T-helper 17 cell (primary cell): ENCODE measurements at places on chromosomes 2 and 18.

- no peak for DNase-seq
These were observed 224.4 kb upstream of the HS6ST1 start for GRCh38 chr2:128543036-128543435.

DNA sequence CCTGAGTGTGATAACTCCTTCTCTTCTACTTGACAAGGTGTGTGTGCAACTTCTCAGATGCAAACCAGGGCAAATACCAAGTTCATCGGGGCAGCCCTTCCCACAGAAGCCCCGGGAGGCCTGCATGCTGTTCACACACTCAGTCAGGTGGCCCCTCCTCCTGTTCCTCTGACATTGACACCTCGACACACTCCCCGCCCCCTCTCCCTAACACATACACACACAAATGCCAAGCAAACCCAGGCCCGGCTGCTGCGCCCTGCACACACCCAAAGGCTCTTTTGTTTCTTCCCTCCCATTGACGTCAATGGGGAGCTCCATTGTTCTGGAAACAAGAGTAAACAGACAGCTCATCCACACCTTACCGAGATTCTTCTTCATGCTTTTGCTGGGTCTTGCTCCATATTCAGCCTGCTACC, 1.7 kb upstream of the PER2 start:
- no peak for DNase-seq

DNA sequence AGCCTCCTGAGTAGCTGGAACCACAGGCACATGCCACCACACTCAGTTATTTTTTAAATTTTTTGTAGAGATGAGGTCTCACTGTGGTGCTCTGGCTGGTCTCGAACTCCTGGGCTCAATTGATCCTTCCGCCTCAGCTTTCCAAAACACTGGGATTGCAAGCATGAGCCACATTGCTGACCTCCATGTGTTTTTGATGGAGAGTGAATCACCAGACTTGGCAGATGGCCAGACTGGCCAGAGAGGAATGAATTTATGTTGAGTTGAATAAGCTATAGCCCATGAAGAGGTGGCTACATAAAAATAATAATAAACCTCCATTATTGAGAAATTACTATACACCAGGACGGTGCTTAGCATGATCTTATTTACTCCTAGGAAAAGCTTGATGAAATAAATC, 91.5 kb downstream of the MREG start:
- DNase-seq, result no peak

DNA sequence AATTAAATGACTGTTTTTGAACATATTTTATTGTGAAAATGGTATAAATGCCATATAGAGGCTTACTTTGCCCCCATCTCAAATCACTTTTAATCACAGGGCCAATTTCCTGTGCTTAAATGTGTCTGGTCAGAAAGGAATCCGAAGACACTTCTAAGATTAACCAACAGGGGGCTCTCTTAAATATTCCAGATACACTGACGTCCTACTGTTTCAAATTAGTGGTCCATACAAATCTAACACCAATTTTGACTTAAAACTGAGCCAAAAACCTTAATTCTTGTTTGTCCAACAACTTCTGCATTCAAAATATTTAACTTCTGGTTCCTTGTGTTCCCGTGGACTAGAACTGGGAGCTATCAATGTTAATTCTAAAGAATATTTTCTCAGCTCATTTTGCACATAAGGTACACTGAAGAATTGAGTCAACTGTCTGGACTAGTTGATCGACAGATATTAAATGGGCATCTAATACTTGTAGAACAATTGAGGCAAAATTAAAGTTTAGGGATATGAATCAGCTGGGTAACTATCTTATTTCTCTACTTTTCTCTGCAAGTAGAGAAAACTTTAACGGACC, 557.5 kb downstream of the ARHGAP15 start:
- DNase-seq, result no peak

DNA sequence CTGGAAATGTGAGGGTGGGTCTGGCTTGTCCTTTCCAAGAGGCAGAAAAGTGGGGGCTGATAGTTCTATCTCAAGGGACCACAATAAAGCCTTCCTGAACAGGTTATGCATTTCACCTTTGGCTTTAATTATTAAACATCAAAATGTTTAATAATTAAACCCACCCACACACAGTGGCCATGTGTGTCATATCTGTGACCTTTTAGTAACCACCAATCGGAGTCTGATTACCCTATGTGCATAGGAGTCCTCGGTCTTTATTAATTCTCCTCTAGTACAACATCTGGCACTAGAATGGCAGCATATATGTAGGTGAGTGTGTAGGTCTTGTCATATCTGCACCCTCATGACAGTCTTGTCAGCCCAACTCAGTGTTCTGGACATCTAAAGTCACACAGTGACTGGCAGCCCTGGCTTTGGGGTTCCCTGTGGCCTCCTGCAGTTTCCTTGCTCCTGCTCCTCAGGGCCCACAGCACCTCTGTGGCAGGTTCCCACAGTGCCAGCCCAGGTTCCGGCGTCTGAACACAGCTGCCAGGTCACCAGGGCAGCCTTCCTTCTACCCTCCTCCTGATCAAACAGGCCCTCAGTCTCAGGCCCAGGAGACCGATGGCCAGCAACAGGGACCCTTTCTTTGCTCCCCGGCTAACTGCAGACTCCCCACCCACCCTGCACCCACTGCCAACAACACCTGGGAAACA, 100.9 kb downstream of the MTCL1 start:
- DNase-seq, result no peak

DNA sequence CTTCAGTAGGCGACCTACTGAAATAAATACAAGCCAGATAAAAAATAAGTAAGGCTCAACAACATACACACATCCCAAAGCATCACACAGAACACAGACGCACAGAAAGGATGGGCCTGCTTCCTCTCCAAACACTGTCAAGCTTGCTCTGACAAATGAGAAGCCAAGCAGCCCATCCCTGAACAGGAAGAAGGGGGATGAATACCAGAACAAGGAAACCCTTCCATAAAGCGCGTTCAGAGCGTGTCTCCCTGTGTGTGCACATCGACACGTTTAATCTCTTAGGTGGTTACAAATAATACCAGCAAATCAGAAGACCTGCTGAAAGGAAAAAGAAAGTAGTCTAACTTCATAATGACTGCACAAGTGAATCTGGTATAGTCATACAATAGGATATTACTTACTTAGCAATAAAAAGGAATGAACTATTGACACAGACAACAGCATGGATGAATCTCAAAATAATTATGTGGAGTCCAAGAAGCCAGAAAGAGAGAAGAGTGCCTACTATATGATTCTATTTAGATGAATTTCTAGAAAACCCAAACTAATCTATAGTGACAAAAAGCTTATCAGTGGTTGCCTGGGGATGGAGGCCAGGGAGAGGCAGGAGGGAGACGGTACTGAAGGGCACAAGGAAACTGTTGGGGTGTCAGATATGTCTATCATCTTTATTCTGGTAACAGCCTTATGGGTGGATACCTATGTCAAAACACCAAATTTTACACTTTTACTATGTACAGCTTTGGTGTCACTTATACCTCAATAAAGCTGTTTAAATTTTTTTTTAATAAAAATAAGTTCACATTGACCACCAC, 26.8 kb downstream of the MBOAT2 start:
- DNase-seq, result no peak
